ENCODE measurements at places on chromosomes 13 and 19. TPM values are rescaled to one million over a fixed set of nuclear protein-coding genes. Genes with fewer than 3 reads are reported as not detected.

DNA sequence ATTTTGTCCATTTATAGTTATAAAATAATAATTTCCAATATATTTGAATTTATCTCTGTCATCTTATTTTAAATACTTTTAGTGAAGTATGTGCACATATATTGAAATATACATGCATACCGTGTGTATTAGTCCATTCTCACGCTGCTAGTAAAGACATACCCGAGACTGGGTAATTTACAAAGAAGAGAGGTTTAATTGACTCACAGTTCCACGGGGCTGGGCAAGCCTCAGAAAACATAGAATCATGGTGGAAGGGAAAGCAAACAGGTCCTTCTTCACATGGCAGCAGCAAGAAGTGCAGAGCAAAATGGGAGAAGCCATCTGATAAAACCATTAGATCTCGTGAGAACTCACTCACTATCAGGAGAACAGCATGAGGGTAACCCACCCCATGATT lies 37.6 kb upstream of the FFAR2 start:
- DNase-seq, result no peak

- no peak for DNase-seq
These were observed 640.5 kb downstream of the GPC5 start for GRCh38 chr13:92038905-92039304.

- no peak for DNase-seq
These were observed 24.7 kb downstream of the URI1 start for GRCh38 chr19:29966588-29967249.

DNA sequence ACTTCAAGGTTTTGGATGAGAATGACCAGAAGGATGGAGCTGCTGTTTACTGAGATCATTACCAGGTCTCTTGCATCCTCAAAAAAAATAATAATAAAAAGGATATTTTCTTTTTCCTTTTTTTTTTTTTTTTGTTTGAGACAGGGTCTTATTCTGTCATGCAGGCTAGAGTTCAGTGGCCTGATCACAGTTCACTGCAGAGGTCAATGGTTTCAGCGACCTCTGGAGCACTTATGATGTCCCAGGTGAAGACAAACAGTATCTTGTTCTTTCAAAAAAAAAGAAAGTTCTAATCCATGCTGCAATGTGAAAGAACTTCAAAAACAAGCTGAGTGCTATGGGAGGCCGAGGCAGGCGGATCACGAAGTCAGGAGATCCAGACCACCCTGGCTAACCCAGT lies 30.4 kb upstream of the TPM4 start:
- DNase-seq, result no peak

DNA sequence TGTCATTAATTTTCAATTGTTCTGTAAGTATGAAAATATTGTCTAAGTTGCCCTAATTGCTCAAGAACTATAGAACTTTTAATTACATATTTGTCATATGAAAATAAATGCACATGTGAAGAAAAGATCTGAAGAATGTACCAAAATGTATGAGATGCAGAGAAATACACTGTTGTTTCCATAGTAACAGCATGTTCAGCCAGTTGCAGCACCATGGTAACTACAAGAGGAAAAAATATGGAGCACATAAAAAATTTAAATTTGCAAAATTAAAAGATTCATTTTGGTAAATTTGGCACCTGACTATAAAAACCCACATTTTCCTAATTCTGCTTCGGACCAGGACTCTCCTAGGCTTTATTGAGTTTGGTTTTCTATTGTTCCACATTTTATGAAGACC lies 1170.0 kb upstream of the MIR17HG start:
- no peak for DNase-seq

GRCh38 chr13:108643646-108644353 lies 14.4 kb downstream of the MYO16 start:
- DNase-seq, result no peak

- DNase-seq, result no peak
These were observed 5.4 kb downstream of the NLRP12 start for GRCh38 chr19:53818756-53819155.

DNA sequence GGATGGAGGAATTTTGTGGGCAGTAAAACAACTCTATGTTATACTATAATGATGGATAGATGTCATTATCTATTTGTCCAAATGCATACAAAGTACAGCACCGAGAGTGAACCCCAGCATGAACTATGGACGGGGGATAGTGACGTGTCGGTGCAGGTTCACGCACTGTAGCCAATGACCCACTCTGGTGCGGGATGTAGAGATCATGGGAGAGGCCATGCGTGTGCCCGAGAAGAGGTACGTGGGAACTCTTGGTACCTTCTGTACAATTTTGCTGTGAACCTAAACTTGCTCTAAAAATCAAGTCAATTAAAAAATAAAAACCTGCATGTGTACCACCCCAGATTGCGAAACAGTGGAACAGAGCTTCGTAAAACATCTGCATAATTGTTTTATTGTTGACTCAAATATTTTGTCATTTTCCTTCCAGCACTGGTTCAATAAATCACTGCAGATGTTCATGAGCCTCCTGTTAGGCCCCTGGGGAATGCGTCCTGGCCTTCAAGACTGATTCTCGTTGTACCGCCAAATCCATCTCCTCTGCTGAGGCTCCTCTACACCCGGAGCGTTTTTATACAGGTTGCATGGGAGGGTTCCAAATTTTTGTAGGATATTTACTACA lies 30.9 kb downstream of the COL4A1 start:
- no peak for DNase-seq

DNA sequence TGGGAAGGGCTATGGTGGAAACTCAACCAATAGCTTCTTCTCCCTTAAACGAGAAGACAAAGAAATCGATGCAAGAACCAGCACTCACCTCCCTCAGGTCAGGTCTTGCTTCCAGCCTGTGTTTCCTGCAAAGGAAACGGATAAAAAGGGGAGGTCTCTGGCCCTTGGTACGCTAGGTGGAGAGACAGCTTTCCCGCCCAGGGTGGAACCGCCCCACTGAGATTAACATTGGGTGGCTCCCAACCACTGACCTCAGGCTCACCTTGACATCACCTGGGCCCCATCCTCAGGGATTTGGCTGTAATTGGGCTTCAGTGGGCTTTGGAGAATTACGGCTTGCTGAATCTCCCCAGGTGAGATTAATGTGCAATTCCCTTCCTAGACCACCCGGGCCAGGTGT lies at the start of gene NLRP7:
Gene NLRP7 (minus strand): TSS at position 150 of the 400 bp plus-strand sequence.
- no peak for DNase-seq

DNA sequence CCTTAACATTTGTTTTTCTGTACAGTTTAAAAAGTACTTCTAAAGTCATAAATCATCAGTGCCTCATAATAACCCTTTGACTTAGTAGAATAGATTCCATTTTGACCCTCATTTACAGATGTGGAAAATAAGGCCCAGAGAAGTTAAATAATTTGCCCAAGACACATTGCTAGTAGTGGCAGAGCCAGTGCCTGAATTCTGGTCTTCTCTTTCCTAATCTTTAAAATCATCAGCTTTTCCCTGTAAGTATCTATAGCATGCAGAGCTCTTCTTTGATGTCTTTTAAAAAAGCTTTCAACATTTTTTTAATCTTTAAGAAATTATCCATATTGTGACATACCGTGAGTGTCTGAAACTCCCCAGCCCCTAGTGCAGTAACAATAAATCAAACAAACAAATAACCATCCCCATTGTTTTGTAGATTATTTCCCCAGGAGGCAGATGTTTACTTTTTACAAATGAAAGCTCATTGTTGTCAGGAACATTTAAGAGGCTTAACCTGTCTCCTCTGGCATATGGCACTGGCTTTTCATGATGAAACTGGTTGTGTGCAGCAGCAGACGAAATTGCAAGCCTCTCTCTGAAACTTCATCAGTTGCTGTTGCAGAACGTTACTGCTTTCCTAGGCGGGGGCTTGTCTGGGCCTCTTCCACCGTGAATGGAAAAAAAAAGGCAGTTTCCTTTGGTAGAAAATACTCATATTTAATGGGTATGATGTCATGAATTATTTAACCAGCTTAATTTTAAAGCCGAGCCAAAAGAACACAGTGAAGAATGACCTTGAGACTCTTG lies 31.7 kb upstream of the PCDH8 start:
- no peak for DNase-seq

DNA sequence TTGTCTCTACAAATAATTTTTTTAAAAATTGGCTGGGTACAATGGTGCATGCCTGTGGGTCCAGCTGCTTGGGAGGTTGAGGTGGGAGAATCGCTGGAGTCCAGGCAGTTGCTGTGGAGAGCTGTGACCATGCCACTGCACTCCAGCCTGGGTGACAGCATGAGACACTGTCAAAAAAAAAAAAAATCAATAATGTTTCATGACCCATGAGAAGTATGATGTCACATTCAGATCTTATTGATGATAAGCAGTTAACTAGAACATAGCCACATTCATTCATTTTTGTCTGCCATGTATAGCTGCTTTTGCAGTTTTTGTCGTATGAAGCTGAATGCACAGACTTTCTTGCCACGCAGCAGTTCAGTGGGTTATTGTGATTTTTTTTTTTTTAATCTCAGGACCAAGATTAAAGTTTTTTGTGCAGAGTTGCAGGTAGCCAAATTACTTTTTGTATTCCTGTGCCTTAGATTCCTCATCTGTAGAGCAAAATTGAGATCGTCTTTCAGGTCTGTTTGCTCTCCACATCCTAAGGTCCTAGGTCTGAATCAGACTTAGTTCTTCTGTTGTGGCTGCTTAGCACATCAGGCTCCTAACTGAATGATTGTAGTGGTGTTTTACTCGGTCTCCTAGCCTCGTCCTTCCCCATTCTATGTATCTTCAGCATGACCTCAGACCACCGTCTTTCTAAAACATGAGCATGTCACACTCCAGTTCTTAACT lies 145.2 kb downstream of the GGACT start:
- no peak for DNase-seq

DNA sequence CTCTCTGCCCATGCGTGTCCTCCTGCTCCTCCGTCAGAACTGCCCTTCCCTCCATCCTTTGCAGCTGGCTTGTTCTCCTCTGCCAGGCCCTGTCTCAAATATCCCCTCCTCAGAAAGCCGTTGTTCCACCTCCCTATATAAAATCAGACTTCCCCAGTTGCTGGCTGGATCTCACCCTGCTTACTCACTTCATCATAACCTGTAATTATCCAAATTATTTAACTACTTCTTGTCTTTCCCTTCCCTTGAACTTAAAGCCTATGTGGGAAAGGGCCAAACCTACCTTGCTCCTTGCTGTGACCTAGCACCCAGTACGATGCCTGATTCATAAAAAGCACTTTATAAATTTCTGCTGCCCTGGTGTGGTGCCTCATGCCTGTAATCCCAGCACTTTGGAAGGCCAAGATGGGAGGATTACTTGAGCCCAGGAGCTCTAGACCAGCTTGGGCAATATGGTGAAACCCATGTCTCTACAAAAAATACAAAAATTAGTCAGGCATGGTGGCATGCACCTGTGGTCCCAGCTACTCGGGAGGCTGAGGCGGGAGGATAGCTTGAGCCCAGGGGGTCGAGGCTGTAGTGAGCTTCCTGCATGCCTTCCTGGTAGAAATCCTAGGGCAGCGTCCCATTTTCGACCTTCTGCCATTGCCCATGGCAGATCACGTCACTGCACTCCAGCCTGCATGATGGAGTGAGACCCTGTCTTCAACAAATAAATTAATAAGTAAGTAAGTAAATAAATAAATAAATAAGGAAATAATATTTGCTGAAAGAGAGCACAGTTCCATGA lies 39.5 kb upstream of the ZNF536 start:
- no peak for DNase-seq

DNA sequence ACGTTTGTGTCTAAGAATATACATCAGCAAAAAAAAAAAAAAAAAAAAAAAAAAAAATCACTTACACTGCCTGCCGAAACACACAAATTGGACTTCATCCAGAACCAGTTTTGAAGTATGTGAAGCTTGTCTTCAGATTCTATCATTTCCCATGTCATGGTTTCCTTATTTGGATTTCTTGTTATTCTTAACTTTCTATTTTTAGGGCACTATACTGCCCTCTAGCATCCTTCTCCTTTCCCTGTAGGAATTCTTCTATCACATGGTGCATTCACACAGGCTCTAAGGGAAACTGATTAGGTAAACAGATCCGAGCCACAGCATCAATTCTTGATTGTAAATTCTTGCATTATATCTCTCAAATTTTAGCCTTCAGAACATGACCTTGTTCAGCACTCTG lies 1507.5 kb downstream of the OLFM4 start:
- no peak for DNase-seq

DNA sequence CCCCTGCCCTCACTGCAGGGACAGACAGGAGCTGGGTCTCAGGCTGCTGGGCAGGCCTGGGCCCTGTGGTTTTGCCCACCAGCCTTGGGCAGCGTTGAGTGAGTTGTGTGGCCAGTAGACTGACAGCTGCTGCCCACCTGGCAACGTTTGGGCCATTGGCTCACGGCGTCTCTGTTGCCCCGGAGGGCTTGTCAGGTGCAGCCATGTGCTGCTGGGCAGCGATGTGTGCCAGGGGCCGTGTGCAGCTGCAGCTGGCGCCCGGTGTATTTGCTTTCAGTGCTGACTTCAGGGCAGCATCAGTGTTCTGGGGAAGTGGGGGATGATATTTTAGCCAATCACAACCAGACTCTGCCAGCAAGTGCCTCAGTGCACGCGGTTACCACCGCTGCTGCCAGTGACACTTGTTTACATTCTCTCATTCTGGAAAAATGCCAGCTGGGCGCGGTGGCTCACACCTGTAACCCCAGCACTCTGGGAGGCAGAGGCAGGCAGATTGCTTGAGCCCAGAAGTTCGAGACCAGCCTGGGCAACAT lies 10.6 kb downstream of the FZR1 start:
- DNase-seq, result no peak

DNA sequence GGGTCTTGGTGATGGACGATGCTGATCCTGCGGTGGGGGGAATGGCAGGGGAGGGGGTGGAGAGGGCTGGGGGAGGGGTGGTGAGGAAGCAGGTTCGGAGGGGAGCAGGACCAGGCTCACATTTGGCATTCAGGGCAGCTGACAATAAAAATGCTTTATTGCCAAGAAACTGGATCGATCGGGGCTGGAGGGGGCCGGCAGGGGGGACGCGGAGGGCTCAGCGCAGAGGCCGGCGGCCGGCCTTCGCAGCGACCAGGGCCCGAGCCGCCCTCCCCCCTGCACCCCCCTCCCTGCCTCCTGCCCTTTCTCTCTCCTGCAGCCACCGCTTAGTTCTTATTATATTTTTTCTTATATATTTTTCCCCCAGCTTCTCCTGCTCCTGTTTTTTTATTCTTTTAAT lies 18.1 kb upstream of the POU2F2 start:
- no peak for DNase-seq

DNA sequence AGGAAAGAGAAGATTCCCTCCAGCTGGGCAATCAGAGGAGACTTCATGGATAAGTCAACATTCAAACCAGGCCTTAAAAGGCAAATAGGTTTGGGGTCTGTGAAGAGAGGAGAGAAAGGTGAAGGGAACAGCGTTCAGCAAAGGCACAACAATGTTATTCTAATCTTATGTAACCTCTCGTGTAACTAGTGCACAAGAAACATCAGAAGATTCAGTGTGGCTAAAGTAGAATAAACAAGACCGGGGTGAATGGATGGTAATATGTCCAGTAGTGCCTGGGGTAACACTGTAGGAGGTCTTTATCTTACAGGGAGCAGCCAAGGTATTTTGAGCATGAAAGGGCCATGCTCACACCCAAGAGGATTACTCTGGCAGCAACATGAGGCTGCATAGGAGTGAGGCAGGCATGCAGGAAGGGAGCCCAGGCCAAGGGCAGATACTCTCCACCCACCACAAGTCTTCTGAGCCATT lies 24.1 kb downstream of the LHFPL6 start:
- DNase-seq, result no peak

GPR12 gene
- not detected for total RNA-seq

MAG gene
- total RNA-seq, result 1.7 TPM

CYSLTR2 gene
- total RNA-seq, result 0.47 TPM

TMPRSS9 gene
- total RNA-seq, result not detected

APOC1 gene
- total RNA-seq, result 85.5 TPM

ATP1A3 gene
- 0.29 TPM for total RNA-seq

C2CD4C gene
- total RNA-seq, result 13.2 TPM

HSD11B1L gene
- 20.1 TPM for total RNA-seq

MEIOSIN gene
- not detected for total RNA-seq

SELENOV gene
- 6.5 TPM for total RNA-seq

IGFL1 gene
- total RNA-seq, result not detected
